ENCODE measurements at places on chromosomes 4 and X.

DNA sequence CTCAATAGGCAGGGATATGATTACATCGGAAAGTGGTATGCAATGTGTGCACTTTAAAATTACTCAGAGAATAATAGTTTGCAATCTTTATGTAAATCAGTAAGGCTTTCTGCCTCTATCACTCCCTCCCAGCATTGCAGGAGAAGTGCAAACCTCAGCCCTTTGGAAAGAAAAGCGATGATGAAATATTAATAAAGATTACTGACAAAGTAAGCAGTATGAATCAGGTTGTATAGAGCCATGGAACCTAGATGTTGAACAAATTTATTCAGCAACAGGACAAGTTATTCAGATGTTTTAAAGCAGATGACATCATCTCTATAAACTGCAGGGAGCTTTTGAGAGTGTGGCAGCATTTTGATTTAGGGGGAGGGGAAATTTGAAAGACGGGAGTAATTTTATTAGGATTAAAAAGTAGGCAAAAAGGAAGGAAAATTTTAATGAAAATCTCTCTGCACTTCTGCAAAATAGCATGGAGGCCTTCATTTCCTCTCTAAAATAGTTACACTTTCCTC, 631.7 kb upstream of the GRIA3 start:
- no peak overlapping the region for H3K4me3 ChIP-seq
- no peaks in the 10 kb centered on the region for H3K36me3 ChIP-seq
- H3K4me1 ChIP-seq: no peaks in the 10 kb centered on the region
- no peak for DNase-seq

- peaks cover 20% of the 10 kb centered on the region for H3K27me3 ChIP-seq
- DNase-seq: peak; percentile 79
- peak overlapping the region; percentile 41 for H3K4me3 ChIP-seq
- peaks cover 11% of the 10 kb centered on the region for H3K4me1 ChIP-seq
Observed at GRCh38 chr4:89829470-89830138, 7.4 kb downstream of the SNCA start.

DNA sequence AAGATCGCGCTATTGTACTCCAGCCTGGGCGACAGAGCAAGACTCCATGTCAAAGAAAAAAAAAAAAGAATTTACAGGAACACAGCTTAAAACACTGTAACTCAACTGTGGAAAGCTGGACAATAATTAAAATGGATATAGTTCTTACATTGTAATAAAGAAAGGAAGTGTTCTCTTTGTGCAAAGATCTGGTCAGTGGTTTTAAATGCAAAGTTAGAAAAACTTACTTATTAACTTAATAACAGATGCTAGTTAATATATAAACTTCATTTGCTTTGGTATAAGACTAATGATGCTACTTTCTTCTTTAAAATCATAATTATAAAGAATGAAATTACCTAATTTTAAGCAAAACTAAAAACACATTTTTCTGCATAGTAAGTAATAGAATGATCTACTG, 2024.1 kb upstream of the TENM3 start:
- no peaks in the 10 kb centered on the region for H3K27me3 ChIP-seq
- H3K27ac ChIP-seq: no peak overlapping the region
- no peaks in the 10 kb centered on the region for H3K4me1 ChIP-seq
- no peaks in the 10 kb centered on the region for H3K36me3 ChIP-seq

DNA sequence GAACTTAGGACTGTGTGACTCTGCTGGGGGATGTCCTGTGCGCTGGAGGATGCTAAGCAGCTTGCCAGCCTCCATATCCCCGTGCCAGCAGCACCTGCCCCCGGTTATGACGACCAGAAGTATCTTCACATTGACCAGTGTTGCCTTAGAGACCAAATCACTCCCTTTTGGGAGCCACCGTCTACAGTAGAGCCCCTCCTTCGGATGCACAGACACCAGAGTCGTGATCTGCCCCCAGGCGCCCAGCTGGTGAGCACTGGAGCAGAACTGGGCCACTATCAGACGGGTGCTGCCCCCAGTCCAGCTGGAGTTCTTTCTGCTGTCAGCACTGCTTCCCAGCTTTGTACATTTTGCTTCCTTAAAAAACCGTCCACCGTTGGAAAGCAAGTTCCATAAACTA, 30.0 kb upstream of the TADA2B start:
- H3K4me1 ChIP-seq: peaks cover 8% of the 10 kb centered on the region
- peaks cover 59% of the 10 kb centered on the region for H3K36me3 ChIP-seq
- no peak for DNase-seq
- no peak overlapping the region for H3K4me3 ChIP-seq

- no peak for DNase-seq
- H3K4me1 ChIP-seq: no peaks in the 10 kb centered on the region
- H3K27ac ChIP-seq: no peak overlapping the region
- no peaks in the 10 kb centered on the region for H3K36me3 ChIP-seq
- H3K4me3 ChIP-seq: no peak overlapping the region
Observed at GRCh38 chr4:121720109-121720508, 23.3 kb upstream of the ANXA5 start.

GRCh38 chr4:107744532-107744931, 24.5 kb upstream of the PAPSS1 start:
- no peaks in the 10 kb centered on the region for H3K4me1 ChIP-seq
- peaks cover 18% of the 10 kb centered on the region for H3K27me3 ChIP-seq
- no peak for DNase-seq
- no peaks in the 10 kb centered on the region for H3K36me3 ChIP-seq
